NCI-H2029 (cell line): ENCODE measurements at places on chromosomes 3 and 15.

DNA sequence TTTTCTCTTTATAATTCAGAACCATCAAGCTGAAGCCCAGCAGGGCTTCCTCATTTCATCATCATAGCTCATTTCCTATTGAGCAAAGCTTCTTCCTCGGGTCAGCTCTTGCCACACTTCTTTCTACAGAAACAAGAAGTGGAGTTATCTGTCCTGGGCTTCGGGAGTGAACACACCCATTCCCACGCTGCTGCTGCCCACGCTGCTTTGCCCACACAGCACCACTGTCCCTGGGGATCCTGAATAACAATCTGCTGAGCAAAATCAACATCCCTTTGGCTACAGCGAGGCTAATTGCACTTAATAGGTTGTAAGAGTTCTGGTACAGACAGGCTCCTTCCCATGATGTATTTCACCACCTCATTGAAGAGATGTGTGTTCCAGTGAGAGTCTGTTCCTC is 23.7 kb downstream of the CEP19 start:
- no peak for DNase-seq

DNA sequence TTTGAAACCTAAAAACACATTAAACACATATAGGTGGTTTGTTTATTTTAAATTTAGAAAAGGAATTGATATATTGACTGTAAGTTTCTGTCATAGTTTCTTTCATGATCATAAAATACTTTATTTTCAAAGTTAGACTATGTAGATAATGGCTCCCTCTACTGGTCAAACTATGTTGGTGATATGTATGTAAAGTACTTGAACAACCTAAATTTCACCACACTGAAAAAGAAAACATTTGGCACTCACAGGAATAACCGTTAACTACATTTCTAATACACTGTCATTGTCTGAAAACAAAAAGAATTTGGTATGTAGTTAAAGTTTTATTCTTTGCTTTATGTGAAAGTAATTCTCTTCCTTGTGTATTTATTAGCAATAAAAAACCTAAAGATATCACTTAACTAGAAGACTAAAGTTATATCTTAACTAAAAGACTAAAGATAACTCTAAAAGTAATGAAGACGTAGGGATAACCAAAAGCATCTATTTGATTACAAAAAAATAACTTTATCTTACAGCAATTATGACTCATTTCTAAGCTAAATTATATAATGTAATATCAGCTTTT is 427.5 kb downstream of the VGLL3 start:
- DNase-seq, result peak; percentile 42

- no peak for DNase-seq
Measured at GRCh38 chr15:34753236-34753894, 1.4 kb downstream of the GJD2 start.

DNA sequence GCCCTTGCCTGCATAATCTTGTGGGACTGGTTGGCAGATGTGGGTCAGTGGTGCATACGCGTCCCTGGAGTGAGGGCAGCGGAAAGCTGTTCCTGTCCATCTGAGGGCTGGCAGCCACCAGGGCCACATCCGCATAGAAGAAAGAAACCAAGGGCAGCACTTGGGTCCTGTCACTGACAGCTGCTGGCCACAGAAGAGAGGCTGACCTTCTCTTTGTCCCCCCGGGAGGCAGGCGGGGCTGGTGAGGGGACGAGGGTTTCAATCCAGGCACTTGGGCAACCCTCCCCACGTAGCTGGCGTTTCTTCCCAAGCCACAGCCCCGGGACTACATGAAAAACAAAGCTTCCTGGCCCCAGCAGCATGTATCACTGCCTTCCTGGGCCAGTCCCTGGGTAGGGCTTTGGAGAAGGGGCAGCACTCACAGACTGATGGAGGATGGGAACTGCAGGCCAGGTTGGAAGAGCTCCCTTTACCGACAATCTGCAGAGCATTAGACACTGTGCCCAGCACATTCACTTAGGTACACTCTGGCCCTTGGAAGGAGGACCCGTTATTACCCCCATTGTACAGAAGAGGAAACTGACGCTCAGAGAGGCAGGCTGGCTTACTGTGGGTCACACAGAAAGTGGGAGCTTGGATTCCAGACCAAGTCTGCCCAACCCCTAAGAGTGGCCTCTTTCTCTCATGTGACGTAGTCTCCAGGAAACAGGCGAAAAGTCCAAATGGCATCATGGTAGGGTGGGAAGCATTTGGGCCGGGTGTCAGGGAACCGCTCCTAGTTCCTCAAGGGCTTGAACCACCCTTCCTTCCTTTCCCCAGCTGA is 78.8 kb upstream of the SLC6A6 start:
- no peak for DNase-seq

DNA sequence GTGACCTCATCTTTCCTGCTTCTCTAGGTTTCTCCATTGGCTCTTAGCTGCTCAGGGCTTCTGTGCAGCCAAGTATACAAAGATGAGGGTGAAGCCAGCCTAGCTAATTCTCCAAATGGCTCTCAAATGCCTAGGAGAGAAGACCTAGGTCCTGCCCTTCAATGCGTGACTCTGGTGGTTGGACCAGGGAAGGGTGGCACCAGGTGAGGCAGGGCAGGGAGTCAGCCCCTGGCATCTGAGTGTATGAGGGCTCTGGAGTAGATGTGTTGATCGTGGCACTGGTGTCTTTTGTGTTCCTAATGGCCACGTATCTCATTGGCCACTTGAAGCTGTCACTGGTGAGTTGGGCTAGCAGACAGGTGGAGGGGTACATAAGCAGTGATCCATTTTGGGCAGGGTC is 59.8 kb downstream of the PDIA5 start:
- no peak for DNase-seq

DNA sequence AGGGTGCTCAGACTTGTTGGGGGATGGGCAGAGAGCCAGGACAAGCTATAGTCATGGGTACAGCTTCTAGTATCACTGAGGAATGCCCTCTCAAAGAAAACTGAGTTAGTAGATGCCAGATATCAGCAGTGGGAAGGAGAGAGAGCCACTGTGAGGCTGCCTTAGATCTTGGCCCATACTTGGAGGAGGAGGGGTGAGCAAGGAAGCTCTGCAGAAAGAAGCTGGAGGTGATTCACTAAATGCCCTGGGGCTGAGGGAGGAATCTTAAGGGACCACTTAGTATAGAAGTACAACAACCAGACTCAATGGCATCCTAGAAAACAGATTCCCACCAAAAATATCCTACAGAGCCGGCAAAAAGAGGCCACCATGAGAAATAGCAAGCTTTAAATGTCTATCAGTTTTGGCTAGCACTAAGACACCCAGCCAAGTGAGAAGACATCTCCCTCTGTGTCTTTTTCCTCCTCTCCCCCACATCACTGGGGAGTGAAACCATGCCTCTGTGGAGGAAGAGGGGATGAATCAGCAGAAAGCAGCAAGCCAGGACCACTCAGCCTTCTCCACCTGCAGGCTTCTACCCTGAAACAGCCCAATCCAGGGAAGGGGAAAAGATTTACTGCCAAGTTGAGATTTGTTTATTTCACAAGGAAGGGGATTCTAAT is 282.5 kb upstream of the STT3B start:
- DNase-seq, result no peak

DNA sequence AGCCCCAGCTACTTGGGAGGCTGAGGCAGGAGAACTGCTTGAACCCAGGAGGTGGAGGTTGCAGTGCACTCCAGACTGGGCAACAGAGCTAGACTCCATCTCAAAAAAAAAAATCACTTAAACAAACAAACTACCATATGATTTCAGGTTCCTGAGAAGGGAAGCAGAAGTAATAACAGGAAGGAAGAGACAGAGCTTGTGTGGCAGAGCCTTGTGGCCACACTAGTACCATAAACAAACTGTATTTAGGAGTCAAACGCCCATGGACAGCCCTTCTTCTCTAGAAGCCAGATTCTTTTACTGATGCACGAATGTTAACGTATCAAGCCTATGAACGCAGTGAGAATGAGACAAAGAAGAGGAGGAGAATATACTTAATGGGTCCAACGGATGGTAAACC is 12.0 kb downstream of the MTMR10 start:
- no peak for DNase-seq

GRCh38 chr3:46684891-46685290 is 8.6 kb downstream of the ALS2CL start:
- DNase-seq, result no peak

DNA sequence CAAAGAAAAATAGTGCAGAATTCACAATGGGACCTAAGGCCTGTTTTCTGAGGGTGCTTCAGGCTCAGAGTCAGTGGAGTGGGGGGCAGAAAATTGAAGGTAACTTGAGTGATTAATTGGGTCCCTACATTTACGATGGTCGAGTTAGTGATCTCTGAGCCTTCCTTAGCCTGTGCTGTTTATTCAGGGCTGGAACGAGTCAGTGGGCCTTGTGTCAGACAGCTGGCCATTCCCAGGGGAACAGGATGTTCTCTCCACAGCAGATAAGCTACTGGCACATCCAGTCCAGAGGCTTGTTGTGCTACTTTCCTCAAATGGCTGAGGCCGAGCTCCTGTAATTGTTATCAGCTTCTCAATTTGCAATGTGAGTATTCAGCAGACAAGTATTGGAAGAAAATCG is 29.2 kb upstream of the CNTN3 start:
- DNase-seq, result no peak

GRCh38 chr3:183239046-183239445 is 14.0 kb upstream of the B3GNT5 start:
- DNase-seq, result no peak

GRCh38 chr3:9897408-9898372 is 5.0 kb upstream of the IL17RE start:
- DNase-seq, result peak; percentile 35

DNA sequence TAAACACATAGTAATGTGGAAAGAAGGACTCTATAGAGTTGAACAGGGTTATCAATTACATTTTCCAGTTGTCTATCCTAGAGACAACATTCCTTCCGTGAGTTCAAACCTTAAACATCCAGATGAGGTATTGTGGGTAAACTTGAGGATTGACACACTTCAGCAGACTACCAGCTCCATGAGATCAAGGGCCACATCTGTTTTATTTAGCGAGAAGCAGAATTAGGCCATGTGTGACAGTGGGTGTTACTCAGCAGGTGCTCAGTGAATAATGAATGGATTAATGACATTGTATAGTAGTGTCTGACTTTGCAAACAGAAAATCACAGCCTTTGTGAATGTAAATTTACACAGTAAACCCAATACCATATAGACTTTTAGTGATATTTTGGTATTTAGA is 941.1 kb upstream of the CFAP20DC start:
- no peak for DNase-seq

GRCh38 chr3:46845397-46845859 is 17.8 kb downstream of the MYL3 start:
- DNase-seq, result peak; percentile 59

- DNase-seq, result no peak
Measured at GRCh38 chr15:71761649-71762048, 48.7 kb upstream of the NR2E3 start.

DNA sequence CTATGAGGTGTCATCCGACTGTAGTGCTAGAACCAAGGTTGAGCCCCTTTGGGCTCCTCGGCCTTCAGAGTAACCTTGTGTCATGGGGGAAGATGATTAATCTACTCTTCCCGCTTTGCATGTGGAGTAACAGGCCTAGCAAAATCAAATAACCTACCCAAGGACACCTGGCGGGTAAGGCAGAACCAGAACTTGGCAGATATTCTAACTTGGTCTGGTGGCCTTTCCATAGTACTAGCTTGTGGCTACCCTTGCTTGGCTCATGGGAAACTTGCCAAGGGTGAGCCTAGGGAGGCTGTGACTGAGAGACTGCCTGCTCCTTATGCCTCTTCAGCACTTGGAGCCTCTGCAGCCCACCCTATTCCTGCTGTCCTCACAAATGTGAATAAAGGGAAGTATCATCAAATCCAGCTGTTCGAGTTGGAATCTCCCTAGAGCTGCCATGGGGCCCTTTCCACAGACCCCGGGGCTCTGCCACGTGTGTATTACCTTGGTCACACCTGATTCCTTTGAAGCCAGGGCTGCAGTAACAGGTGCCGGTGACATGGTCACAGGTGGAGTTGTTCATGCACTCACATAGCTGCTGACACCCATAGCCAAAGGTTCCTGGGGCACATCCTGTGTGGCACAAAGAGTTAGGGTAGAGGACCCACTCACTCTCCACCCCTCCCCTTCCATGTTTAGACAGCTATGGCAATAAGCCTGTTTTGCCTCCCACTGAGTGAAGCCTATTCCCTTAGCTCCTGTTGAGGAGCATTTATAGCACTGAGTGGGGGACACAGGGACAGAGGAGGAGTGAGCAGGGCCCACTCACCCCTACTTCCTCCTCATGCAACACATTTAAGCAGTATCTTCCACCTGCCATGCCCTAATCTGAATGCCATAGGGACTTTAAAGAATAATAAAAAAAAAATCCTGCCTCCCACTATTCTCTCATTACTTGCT is 46.0 kb downstream of the RAB11A start:
- DNase-seq, result no peak

DNA sequence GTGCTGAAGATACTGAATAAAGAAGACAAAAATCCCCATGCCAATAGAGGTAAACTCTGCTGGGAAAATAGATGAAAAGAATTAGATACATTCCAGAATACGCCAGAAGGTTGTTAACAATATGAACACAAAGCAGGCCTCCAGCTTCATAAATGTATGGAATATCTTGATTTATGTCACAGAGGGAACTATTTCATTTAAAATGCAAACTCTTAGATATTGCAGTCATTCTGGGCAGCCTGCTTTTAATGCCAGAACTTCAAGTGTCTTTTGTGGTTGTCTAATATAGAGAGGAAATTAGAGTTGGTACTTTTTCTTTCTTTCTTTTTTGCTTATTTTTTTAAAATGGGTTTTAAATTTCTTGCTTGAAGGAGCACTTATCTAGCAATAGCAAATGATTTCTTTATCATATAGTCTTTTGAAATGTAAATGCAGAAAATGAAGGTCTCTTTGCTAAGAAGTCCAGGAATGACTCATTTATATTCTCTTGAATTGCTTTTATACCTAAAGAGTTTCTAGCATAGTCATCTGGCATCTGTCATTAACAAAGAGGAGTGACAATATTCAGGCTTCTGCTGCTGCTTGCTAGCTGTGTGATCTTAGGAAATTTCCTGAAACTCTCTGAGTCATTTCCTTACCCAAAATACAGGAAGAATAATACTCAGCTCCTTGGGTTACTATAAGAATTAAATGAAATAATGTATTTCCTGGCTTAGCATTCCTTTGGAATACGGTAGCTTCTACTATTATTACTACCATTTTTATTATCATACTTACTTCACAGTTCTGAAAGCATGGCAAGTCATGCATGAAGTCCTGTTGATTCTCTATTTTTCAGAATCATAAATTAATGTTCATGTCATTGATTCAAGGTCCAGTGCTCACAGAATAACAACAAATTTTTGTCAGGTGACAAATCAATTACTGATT is 527.6 kb downstream of the DIPK2A start:
- no peak for DNase-seq

- no peak for DNase-seq
Measured at GRCh38 chr3:134542287-134542958, 56.6 kb downstream of the CEP63 start.

DNA sequence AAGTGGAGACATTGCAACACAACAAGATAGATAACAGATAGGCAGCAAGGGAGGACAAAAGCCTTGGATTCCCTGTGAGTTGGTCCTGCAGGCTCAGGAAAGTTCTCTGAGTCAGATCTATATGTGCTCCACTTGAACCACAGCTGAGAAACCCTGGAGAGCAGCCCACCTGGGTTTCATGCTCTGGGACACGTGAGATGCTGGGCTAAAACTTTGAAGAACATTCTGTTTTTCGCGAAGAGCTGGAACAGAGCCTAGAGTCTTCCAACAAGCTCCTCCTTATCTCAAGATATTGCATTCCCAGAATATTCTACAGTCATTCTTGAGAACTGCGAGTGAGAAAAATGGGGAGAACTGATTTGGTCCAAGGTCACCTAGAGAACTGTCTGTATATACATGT is 583.0 kb upstream of the ROBO1 start:
- no peak for DNase-seq
